ENCODE measurements at places on chromosomes 5 and 9.
A peak's percentile ranks its signal among the peaks of the same experiment; 100 is the strongest.

GRCh38 chr5:131968396-131968954 is 23.0 kb upstream of the MEIKIN start:
- DNase-seq, result peak; percentile 30

DNA sequence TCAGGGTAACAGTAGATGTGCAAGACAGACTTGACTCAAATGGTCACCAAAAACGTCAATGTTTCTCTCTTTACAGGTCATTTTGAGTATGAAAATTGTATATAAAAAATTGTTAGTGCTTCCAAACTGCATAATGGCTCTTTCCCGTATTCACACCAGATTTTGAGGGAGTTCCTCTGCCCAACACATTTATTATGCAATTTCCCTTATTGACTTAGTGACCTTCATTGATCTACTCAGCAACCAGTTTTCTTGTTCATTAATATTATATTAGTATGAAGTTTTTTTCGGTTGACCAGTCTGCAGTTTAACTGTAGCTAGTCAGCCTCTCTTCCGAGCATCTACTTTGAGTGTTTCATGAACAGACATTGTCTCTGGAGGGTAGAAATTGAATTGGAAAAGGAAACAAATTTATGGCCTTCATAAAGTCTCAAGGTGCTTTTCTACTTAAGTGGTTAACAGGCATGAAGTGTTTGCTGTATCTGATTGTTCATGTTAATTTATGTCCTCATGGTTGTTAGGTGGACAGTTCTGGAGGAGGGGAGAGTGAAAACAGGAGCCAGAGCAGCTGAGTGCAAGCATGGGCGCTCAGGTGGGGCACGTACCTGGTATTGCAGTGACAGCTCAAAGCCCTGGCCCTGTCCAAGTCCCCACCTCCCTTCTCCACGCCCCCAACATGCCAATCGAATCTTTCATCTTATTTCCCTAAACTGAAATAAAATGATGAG is 240.2 kb downstream of the RFK start:
- DNase-seq, result no peak

GRCh38 chr9:107614765-107615164 is 125.2 kb upstream of the KLF4 start:
- no peak for DNase-seq

DNA sequence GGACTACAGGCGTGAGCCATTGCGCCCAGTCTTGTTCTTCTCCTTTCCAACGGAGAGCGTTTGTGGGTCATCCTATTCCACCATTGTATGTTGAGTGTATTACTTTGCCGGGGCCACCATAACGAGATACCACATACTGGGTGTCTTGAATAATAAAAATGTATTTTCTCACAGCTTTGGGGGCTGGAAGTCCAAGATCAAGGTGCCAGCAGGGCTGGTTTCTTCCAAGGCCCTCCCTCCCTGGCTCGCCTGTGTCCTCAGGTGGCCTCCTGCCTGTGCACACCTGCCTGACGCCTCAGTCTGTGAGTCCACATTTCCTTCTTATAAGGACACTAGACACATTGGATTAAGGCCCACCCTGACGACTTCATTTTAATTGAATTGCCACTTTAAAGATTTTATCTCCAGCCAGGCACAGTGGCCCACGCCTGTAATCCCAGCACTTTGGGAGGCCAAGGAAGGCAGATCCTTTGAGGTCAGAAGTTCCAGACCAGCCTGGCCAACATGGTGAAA is 175.1 kb downstream of the C9orf50 start:
- DNase-seq, result no peak

GRCh38 chr5:68330574-68330973 is 115.0 kb downstream of the PIK3R1 start:
- DNase-seq, result peak; percentile 34

GRCh38 chr9:33446240-33446945 is 1.0 kb downstream of the AQP3 start:
- DNase-seq, result no peak

DNA sequence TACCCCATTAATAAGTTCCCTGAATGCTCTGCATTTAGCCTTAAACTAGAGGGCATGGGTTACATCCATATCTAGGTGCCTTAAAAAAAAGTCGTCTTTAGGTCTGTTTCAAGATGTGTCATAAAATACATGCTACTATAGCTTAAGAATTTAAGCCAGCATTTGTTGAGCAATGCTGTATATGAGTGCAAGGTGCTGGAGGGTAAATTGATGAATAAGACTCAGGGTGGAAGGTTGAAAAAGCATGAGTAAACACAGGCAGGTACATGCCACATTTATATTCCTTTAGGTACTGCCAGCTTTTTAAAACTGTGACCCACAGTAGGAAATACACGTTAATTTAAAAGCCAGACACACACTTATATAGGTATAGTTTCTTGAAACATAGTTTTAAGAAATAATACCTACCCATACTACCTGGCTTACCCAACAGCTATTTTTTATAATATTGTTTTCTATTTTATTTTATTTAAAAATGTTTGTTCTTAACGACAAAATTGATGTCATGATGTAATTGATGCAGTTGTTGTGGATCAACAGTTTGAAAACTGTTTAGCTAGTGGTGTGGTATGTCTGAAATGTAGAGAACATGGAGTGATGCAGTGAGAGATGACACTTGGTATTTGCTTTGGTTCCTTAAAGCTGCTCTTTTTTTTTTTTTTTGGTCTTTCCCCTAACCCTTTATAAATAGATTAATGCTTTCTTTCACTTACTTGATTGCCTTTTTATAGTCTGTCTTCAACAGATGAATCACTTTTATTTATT is 3.9 kb downstream of the HMGCR start:
- DNase-seq, result peak; percentile 53

- no peak for DNase-seq
Measured at GRCh38 chr5:74051076-74051475, 425.1 kb downstream of the ARHGEF28 start.

GRCh38 chr9:136075881-136076678 is 19.0 kb downstream of the NACC2 start:
- DNase-seq, result no peak

GRCh38 chr9:127035948-127036347 is 86.5 kb downstream of the ANGPTL2 start:
- peak; percentile 65 for DNase-seq

- DNase-seq, result peak; percentile 51
Measured at GRCh38 chr5:43017428-43017815, 22.7 kb downstream of the ANXA2R start.

- DNase-seq, result no peak
Measured at GRCh38 chr9:34558919-34559623, 30.5 kb downstream of the CNTFR start.

DNA sequence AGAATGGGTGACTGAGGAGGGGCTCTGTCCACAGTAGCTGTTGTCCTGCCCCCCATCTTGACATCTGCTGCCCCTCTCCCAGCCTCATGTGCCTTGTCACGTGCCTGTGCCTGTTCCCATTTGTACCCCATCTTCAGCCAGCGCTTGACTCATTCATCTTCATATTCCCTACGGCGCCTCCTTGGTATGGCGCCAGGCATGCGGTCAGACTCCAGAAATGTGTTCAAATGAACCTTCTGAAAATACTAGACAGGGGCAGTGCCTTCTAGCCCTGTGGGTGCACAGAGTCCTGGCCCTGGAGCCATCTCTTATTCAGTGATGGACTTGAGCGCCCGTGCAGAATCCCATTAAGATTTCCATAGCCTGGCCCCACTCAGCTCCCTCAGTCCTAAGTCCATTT is 46.2 kb downstream of the CFAP77 start:
- no peak for DNase-seq

GRCh38 chr9:115196919-115197318 is 79.0 kb upstream of the TNC start:
- DNase-seq, result no peak

- no peak for DNase-seq
Measured at GRCh38 chr5:170251462-170251861, 18.7 kb downstream of the C5orf58 start.

- no peak for DNase-seq
Measured at GRCh38 chr5:10400411-10400810, 41.3 kb upstream of the ROPN1L start.

DNA sequence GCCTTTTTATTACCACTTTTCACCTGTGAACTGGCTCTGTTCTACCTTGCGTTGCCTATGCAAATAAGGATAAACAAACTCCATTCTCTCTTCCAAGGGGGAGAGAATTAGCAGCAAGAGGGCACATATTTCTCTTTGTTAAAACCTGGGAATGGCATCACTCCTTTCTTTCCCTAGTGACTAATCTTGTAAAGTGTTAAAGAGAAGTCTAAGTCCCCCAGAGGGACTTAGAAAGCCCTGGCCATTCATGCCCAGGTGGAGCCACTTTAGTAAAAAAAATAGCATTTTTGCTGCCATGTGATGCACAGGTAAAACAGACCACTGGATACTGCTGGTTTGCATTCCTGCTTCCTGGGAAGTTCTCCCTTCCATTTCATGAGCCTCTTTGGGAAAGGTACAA is 148.4 kb downstream of the MAN2A1 start:
- no peak for DNase-seq

DNA sequence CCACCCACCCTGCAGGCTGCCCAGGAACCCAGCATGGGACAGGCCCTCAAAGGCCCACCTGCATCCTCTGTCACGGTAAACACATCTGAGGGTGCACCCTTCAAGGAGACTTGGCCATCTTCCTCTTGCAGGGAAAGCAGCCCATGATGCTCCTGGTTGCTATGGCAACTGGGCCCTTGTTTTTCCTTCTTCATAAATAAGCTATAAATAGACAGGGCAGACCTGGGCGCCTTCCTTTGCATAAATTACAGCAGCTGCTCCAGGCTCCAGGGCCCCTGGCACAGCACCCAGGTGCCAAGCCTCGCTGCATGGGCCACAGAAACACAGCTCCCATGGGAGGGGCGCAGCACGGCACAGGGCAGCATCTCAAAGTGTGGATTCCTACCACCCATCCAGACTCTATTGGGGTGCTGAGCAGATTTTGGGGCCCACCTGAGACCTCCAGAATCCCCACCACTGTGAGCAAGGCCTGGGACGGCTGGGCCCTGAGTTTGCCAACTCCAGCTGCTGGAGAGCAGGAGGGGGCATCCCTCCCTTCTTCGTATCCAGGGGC is 5.8 kb upstream of the PSMB7 start:
- peak; percentile 35 for DNase-seq

GRCh38 chr9:92671323-92671722 is 1.4 kb upstream of the IPPK start:
- DNase-seq, result peak; percentile 82

GRCh38 chr5:54616031-54616430 is 98.5 kb downstream of the SNX18 start:
- peak; percentile 75 for DNase-seq

DNA sequence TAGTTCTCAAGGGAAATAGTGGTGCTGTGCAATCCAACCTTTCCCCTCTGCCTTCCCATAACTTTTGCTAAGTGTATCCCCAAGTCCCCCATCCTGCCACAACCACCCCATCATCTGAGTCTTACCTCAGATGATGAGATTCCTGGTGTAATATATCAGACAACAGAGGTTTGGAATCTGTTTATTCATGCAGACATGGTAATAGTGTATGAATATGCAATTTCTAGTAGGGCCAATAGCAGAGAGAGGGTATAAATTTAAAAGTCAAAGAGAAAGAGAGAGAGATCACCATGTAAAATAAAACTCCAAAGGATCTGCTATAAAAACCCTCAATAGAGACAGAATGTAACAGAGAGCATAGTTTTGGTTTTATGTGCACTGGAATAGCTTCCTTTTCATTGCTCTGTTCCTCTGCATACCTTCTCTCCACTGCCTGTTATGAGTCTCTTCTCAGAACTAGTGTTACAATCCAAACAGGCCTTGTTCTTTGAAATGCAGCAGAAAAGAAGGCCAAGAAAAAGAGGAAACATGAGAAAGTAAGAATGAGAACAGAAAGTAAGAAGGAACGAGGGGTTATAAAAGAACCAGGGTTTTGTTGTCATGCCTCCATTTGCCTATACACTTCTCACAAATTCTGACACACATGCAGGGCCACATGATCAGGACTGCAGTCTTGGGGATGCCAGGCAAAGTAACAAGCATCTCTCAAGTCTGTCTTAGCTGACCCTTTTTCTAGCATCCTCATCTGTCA is 278.0 kb downstream of the CETN3 start:
- peak; percentile 58 for DNase-seq

DNA sequence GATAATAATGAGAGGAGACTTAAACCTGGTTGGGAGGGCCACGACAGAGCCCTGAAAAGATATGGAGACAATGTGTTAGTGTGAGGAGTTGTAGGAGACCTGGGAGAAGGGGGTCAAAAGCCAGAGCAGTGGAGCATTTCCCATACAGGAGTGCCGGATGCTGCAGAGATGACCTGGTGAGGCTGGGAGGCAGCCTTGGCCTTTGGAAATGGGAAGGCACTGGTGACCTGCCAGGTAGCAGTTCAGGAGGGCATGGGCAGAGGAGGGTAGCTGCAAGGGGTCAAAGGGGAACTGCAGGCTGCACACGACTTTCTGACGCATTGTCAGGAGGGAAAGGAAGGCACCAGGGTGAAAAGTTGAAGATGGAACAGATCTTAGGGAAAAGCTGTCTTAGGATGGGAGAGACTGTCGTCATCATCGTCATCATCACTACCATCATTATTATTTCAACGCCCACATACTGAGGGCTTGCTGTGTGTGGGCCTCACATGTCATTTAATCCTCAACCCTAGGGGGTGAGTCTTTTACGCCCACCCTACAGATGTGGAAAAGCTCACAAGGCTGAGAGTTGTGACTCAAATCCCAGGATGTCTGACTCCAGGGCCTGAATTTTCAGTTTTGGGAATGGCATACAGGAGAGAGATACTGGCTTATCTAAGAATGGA is 13.3 kb downstream of the ARAP3 start:
- peak; percentile 30 for DNase-seq

- no peak for DNase-seq
Measured at GRCh38 chr5:110203661-110204060, 513.9 kb downstream of the MAN2A1 start.

DNA sequence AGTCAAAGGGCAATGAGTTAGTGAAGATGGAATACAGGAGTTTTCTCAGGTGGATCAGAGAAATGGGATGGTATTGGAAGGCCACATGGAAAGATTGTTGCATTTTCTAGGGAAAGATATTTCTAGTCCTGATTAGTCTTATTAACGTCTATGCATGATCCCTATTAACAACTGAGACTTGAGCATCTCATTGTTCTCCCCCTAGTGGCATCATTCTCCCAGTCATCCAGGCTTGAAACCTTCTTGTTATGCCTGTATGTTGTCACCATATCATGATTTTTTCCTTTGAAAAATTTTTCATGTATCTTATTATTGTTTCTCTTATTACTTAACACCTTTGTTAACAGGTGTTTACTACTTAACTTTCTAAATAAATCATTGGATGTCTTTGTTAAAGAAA is 34.4 kb downstream of the KIF2A start:
- DNase-seq, result peak; percentile 60

All from choroid plexus epithelial cell (primary cell).